ENCODE measurements at places on chromosomes 1 and 21. TPM values are rescaled to one million over a fixed set of nuclear protein-coding genes. Genes with fewer than 3 reads are reported as not detected.

The FAAH gene
- total RNA-seq: 0.56 TPM

The ANGPTL3 gene
- not detected for total RNA-seq

The DISP3 gene
- total RNA-seq: 0.20 TPM

The LCE1B gene
- total RNA-seq: not detected

The C1orf94 gene
- not detected for total RNA-seq

The HJV gene
- total RNA-seq: not detected

The ZMYND12 gene
- total RNA-seq: 0.37 TPM

The FABP3 gene
- total RNA-seq: not detected

The TMEM269 gene
- total RNA-seq: 0.08 TPM

The PDPN gene
- not detected for total RNA-seq

The FAM163A gene
- total RNA-seq: not detected

The S1PR1 gene
- 0.13 TPM for total RNA-seq

The ETV3L gene
- not detected for total RNA-seq

The SLC35A3 gene
- total RNA-seq: 5.6 TPM

The MIXL1 gene
- total RNA-seq: not detected

The PERM1 gene
- total RNA-seq: not detected

The MEGF6 gene
- total RNA-seq: 9.3 TPM

The OR2AK2 gene
- total RNA-seq: not detected

The CLDN14 gene
- total RNA-seq: not detected

The CADM3 gene
- total RNA-seq: 0.08 TPM

The ASCL5 gene
- total RNA-seq: 0.10 TPM

The CAMK2N1 gene
- 44.1 TPM for total RNA-seq

The CSF3R gene
- total RNA-seq: not detected

The SPRR5 gene
- total RNA-seq: not detected

The HSF2BP gene
- total RNA-seq: 1.9 TPM

The EPHA8 gene
- 0.09 TPM for total RNA-seq

The LCE1C gene
- total RNA-seq: not detected

The THEM5 gene
- total RNA-seq: not detected

The LCE6A gene
- total RNA-seq: not detected

The RGS8 gene
- total RNA-seq: not detected

The TMEM200B gene
- 0.18 TPM for total RNA-seq

The C8B gene
- not detected for total RNA-seq

The PRMT2 gene
- 50.3 TPM for total RNA-seq

The APH1A gene
- 133 TPM for total RNA-seq

The C21orf58 gene
- total RNA-seq: 3.7 TPM

The HCRTR1 gene
- not detected for total RNA-seq

The S100A1 gene
- 0.75 TPM for total RNA-seq

The GBP6 gene
- total RNA-seq: not detected

The KRTAP23-1 gene
- not detected for total RNA-seq

The RGS13 gene
- total RNA-seq: not detected

The PAQR6 gene
- 2.4 TPM for total RNA-seq

The KRTAP11-1 gene
- total RNA-seq: not detected

The DNALI1 gene
- 0.38 TPM for total RNA-seq

The RUNX1 gene
- 5.4 TPM for total RNA-seq

The SPRR4 gene
- not detected for total RNA-seq

The DTL gene
- 20.7 TPM for total RNA-seq

The TMEM240 gene
- 0.47 TPM for total RNA-seq

Measured in A549 treated with GW870086 at 1 μM for 4 hours (cell line).